Dermis microvascular lymphatic vessel endothelial cell (primary cell): ENCODE measurements at places on chromosomes 11 and 22. TPM values are rescaled to one million over a fixed set of nuclear protein-coding genes. Genes with fewer than 3 reads are reported as not detected.

DNA sequence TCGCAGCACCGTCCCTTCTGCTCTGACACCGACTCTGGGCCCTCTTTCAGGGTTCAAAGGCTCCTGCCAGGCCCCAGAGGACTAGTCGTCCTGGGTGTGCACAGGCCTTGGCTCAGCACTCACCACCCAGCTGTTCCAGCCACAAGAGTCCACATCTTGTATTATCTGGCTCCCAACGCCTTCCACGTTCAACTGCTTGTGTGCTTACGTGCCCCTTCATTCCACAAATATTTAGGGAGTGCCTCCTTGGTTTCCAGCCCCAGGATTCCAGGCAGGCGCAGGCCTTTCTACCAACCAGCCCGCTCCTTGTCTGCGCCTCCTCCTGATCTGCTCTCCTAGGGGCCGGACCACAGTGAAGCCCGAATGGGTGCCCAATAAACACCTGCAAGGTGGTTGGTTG, 70.9 kb downstream of the SCUBE1 start:
- no peak for DNase-seq

- DNase-seq, result no peak
Observed at GRCh38 chr22:39374191-39374590, 24.4 kb downstream of the SYNGR1 start.

- no peak for DNase-seq
Observed at GRCh38 chr11:15586741-15587473, 472.2 kb downstream of the INSC start.

DNA sequence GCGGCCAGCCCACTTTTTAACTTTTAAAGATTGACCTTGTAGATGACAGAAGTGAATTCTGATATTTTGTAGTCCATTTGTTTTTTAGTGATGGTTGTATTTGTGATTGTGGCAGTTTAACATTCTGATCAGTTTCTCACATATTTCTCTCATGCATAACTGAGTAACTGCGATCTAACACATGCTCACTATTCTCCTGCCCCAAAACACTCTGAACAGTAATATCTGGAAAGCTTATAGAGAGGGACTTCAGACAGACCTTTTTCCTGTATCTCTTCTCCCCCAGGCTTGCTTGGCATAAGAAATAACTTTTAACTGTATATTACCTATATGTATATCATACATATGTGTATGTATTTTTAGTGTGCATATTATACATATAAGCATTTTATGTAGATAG, 37.3 kb upstream of the MYO18B start:
- DNase-seq, result no peak

DNA sequence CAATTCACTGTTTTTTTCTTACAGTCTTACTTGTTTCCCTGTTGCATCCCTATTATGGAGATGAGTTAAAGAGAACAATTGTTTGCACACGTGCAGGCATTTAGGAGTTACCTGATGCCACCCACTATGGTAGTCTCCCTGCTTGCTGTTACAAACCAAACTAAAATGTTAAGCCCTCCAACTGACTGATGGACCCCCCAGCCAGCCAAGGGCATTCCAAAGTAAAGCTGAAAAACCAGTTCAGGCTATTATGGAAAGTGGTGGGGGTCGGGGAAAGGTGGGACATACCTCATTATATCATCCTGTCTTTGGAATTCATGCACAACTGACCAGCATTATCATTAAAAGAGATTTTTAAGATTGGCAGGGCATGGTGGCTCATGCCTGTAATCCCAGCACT, 47.0 kb upstream of the GNAZ start:
- no peak for DNase-seq

DNA sequence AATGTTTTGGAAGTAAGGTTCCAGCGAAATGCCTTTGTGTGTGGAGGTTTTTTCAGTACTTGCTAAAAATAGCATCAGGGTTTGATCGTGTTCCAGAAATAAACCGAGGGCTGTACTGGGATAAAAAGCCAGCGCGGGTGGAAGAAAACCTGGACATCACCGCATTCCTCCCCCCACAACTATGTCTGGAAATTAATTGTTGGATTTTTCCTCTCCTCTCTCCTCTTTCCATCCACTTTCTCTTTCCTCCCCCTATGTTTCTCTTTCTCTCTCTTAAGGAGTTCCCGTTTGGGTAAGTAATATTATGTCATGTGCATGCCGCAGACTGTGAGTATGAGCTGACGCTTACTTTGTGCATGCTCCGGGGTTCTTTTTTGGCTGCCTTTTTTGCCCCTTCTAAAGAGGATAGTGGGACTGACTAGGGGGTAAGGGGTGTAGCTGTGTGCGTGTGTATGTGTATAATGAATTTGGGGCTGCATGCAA, 104.2 kb upstream of the HSD17B12 start:
- DNase-seq, result no peak

DNA sequence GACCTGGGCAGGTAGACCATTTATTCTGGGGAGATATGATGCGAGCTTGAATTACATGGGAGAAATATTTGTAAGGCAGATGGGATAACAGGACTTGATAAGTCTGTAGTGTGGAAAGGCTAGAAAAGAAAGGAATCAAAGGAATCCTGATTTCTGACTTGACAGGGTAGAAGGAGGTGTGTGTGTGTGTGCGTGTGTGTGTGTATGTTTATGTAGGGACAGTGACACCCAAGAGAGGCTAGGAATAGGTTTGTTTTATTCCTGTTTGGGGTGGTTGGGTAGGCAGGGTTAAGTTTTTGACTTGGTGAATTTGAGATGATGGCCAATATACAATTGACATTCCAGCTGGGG, 390 bp upstream of the HTATIP2 start:
- DNase-seq, result no peak

GRCh38 chr11:44199816-44200215, 104.3 kb downstream of the EXT2 start:
- DNase-seq, result no peak

DNA sequence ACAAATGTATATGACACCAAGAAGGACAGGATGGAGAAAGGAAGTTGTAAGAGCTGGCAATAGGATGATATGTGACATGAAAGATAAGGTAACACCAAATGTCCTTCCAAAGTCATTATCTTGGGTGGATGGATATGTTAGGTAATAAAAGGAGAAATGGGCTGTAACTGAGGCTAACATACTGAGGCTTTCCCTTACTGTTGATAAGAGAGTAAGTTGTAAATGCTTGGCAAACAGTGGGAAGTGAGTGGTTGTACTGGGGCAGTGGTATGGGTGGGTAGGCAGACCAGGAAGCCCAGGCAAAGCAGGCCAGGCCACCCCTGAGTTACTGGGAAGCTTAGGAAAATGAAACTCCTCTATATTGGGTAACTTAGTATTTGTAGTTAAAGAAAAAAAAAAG, 73.7 kb downstream of the ARHGAP42 start:
- DNase-seq, result no peak

The CCDC116 gene
- total RNA-seq, result under 0.01 and 0.13 TPM in 2 replicates

The ADM2 gene
- total RNA-seq, result 0.13 and 0.25 TPM in 2 replicates
